GM19239 (cell line): ENCODE measurements at places on chromosomes 4 and X.

DNA sequence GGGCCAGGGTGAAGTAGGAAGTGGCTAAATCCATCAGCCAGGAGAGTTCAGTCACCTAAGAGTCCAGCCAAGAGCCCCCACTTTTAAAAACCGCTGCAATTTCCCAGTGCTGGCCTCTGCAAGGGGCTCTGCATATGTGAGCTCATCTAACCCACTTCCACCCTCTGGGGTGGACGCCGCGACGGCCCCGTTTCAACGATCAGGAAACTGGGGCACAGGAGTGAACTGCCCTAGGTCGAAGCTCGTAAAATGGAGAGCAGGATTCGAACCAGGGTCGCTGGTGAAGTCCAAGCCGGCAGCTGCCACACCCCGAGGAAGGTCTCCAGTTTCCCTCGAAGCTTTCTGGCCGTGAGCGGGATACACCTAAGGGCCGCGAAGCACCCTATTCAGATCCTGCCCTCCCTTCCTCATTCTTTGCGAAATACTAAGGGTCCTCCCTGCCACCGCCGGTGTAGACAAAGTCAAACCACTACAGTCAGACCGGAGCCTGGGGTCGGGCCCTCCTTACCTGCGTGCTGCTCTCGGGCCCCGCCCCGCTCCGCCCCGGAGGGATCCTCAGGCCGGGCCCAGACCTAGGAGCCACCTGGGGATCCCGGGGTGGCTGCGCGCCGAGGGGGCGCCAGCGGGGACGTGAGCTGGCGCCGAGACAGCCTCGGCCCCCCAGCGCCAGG is 446 bp downstream of the EVC2 start:
- no peak for DNase-seq

DNA sequence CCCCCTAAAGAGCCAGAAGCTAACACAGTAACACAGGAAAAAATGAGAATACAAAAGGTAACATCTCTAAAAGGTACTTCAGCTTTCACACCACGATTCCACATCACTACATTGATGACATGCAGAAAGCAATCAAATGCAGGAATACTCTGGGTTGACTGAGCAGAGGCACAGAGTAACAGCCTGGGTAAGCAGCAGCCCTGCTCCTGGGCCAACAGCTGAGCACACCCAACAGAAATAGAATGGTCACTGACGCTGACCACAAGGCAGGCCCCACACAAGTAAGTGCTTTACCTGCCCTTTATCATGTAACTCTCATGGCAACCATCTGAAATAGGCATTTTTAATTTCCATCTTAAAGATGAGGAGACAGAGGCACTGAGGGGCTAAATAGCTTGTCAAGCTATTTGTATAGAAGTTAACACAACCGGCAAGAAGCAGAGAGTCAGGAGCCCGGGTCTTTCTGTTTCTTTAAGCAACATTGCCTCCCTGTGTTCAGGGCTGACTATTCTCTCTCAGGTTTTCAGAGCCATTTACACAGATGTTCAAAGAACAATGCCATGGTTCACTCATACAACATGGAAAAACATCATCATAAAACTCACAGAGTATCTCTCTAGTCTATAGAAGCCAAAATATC is 168.9 kb downstream of the ZNF674 start:
- DNase-seq: no peak

DNA sequence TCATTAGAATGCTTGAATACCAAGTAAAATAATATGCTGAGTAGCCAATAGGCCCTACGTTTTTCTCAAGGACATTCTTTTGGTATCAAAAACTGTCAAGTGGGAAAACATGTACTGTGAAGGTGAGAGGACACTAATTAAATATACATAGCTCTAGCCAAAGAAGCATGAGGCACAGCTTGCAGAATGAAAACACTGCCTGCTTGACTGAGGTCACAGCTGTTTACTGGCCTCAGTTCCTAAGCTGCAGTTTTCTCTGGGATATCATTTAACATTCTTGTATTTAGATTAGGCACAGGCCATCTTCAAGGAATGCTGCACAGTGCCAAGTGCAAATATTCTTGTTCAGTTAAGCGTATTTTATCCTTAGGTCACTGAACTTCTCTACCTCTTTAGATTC is 78.6 kb downstream of the NAP1L3 start:
- no peak for DNase-seq

- DNase-seq: no peak
Measured at GRCh38 chr4:186557486-186557885, 2.1 kb upstream of the MTNR1A start.

GRCh38 chr4:139018501-139018900 is 2.9 kb downstream of the NOCT start:
- no peak for DNase-seq

DNA sequence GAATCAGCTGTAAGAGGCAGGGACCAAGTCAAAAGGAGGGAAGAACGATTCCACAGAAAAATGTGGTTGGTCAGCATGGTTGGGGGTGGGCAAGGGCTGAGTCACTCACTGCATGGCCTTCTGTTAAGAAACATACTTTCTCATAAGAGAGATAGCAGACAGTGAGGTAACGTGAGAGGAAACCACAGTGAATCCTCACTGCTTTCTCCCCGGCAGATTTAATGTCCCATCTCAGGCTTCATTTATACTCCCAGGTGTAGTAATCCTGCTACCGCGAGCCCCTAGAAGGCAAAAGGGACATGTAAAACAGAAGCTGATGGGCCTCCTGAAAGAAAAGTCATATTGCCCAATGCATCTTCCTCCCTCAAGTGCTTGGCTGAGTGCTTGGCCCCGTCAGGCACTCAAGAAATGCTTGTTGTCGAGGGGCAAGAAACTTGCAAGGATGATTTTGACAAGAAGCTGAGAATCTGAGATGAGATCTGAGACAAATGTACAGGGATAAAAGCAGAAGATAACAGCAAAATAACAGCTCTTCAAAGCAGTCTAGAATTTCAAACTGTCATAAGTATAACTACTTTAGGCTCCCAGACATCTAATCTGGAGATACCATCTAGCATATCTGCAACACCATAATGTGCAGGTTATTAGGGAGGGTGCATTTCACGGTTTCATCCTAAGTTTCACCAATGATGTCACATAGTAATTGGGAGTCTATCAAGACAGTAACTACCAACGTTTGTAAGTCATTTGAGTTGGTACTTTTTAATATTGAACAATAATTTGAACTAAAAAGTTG is 40.2 kb downstream of the SH3KBP1 start:
- DNase-seq: no peak

- DNase-seq: peak; percentile 28
Measured at GRCh38 chrX:39936886-39937770, 160.6 kb downstream of the BCOR start.

DNA sequence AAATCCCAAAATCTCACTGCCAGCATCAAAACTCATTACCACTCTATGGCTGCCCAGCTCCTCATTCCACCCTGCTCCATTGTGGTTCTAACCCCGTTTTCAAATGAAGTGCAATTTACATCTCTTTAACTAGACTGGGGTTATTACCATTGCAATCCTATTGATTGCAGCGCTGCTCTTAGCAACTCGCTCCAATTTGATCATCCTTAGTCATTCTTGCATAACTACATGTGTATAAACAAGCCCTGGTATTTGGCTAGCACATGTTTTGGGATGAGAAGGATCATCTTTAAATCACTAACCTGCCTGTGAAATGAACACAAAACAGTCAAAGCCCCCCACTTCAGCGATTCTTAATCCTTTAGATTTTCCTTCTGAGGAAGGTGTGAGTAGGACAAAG is 340.1 kb upstream of the PPARGC1A start:
- DNase-seq: no peak

DNA sequence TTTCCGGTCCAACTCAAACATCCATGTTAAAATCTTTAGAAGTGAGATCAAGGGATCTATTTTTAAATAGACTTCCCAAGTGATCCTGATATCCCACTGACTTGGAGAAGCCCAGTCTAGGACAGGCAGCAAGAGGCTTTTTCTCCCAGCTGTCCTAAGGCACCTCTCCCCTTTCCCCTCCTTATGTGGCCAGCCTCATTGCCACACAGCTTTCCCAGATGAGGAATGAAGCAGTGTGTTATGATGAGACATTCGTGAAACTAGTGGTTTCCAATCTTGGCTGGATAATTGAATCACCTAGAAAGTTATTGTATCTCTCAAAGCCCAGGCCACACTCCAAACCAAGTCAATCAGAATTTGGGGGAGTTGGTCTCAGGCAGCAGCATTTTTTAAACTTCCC is 16.8 kb upstream of the HSD17B13 start:
- no peak for DNase-seq

DNA sequence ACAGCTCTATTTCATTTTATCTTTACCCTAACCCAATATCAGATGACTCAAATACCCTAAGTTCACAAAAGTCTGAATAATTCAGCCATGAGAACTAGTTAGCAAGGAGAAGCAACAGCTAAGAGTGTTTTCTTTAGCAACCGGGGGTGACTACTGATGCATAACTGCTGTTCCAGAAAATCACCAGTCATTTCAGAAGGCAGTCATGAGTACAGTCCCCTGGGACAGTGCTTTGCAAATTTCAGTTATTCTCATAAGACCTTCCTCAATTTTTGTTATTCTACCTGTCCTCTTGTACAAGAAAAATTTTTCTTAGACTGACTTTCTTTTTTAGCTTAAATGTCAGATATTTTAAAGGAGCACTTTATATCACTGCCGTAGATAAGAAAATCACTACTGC is 16.4 kb downstream of the BANK1 start:
- peak; percentile 4 for DNase-seq

GRCh38 chr4:7111441-7111840 is 43.6 kb upstream of the GRPEL1 start:
- DNase-seq: no peak

DNA sequence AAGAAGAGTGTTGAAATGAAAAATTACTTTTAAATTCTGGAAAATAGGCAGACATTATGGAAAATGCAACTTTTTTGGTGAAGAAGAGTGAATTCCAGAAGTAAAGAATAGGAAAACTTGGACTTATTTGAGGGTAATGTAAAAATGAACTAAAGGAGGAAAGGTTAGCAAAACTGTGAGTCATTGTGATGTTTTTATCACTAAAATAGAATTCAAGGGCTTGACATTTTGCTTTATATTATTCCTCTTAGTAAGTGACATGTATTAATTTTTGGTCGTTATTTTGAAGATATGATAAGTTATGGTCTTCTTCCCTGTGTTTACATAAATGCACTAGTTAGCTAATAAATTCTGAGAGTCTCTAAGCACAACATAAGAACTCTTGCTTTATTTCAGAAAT is 390.9 kb downstream of the FAT4 start:
- no peak for DNase-seq

DNA sequence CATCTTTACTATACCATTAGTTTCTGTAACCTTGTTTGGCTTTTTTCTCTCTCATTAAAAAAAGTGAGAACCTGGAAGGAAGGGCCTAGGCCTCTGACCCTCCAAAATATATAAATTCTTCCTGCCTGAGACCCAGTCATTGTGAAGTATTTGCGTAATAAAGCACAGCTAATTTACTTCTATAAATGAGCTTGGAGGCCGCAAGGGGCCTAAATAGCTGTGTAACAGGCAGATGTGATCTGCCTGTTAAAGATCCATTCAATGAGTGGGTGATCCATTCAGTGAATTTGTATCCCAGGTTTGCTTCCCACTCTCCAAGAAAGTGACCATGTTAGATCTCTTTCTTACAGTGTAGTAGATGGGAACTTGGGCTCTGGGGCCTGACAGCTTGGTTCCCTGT is 595 bp upstream of the PYURF start:
- DNase-seq: no peak

GRCh38 chrX:45324941-45325340 is 124.3 kb upstream of the DIPK2B start:
- no peak for DNase-seq

GRCh38 chr4:60259781-60260180 is 940.3 kb upstream of the ADGRL3 start:
- DNase-seq: no peak

GRCh38 chrX:54030329-54030728 is 13.9 kb downstream of the PHF8 start:
- DNase-seq: no peak

DNA sequence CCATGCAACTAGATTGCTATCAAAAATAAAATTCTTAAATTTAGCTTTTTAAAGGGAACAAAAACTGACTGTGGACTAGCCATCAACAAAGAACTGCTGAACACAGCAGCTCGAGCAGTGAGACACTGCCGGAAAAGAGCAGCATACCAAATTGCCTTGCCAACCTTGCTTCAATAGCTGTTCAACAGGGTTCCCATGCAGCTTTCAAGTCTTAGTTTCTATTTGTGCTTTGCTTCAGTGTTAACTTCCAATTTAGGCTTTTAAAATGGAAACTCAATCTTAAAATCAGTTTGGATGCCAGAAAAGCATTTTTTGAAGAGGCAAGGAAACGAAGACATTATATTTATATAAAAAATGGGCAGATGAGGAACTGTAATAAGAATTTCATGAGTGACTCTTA is 463.4 kb upstream of the MAGEB18 start:
- no peak for DNase-seq

DNA sequence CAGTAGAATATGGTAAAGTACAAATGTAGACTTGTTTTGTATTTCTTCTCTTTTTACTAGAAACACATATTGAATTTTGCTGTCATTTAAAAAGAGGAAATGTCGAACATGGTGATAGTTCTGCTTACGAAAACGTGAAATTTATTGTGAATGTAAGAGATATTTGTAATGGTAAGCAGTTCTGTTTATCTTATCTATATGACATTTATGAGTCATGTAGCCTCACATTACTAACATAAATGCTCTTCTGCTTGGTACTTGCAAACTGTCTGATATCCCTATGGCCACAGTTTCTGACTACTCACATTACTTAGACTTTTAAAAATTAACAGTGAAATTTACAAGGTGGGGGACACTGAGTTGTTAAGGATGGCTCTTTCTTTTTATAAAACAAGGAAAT is 57.9 kb downstream of the PASD1 start:
- DNase-seq: no peak

GRCh38 chr4:39626261-39626660 is 12.4 kb downstream of the SMIM14 start:
- peak; percentile 19 for DNase-seq

DNA sequence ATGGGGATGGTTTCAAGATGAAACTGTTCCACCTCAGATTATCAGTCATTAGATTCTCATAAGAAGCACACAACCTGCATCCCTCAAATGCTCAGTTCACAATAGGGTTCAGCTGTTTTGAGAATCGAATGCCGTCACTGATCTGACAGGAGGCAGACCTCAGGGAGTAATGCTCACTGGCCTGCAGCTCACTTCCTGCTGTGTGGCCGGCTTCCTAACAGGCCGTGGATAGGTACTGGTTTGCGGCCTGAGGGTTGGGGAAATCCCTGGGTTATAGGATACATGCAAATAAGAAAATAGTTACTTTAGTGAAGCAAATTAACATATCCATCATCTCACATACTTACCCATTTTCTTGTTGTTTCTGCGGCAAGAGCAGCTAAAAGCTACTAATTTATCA is 160.4 kb downstream of the MAD2L1 start:
- no peak for DNase-seq

- no peak for DNase-seq
Measured at GRCh38 chr4:124565371-124565770, 147.2 kb downstream of the ANKRD50 start.

DNA sequence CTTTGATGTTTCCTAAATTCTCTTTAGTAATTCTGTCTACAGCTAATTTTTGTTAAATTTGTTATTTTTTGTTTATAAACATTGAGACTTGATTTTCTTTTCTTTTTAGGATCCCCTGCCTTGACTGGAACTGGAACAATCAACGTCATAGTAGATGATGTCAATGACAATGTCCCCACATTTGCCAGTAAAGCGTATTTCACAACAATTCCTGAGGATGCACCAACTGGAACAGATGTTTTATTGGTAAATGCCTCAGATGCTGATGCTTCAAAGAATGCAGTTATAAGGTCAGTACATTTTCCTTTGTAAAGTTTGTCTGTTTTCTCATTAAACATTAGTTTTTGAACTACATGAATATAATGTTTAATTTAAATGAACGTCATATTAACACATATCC is 119.4 kb downstream of the FAT4 start:
- no peak for DNase-seq
